GM12865 (cell line): ENCODE measurements at places on chromosomes 2 and 18.

GRCh38 chr2:180539541-180539940 is 440.9 kb upstream of the UBE2E3 start:
- DNase-seq, result no peak

- no peak for DNase-seq
Observed at GRCh38 chr18:11269257-11269656, 119.9 kb upstream of the PIEZO2 start.

DNA sequence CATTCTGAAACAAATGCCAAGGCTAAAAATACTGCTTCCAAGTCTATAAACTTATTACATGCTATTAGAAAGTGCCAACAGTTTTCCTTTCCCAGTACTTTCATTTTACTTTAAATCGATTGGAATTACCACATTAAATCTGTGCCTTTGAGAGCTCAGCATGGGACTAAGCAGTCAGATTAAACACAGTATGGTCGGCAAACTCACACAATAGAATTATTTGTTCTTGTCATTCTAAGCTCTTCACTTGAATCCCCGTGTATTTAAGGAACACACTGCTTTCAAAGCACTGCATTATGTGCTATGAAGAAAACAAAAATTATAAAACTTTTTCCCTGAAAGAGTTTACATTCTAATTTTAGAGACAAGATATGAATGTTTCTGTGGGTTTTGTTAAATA is 444.4 kb upstream of the SLC39A10 start:
- no peak for DNase-seq

DNA sequence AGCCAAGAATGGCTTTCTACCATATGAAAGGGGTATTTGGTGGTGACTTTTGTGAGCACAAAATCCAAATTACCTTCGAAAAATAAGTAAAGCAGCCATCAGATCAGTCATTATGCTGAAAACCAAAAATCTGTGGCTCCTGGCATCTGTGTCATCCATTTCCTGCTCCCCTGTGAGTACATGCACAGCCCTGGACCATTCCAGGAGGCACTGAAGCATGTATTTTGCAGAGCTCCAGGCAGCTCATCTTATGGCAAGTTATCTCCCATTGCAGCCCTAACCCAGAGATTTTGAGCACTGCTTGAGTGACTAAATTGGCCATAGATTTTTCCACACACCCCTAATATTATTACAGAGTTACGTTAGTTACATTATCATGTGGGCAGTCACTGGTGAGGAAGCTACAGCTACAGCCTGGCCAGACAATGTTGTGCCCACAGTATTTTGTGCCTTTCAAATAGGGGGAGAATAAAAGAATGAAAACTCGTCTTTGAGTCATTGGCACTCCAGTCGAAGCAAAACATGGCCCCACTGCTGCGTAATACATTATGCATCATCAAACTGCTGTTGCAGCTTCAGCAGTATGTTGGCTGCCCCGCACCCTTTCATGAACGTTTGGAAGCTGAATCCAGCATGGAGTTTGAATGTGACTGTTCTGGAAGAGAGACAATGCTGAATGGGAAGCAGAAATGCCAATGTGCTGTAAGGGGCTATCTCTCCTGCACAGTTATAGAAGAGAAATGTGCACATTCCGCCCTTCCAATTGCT is 702.2 kb downstream of the RNF144A start:
- DNase-seq, result no peak

DNA sequence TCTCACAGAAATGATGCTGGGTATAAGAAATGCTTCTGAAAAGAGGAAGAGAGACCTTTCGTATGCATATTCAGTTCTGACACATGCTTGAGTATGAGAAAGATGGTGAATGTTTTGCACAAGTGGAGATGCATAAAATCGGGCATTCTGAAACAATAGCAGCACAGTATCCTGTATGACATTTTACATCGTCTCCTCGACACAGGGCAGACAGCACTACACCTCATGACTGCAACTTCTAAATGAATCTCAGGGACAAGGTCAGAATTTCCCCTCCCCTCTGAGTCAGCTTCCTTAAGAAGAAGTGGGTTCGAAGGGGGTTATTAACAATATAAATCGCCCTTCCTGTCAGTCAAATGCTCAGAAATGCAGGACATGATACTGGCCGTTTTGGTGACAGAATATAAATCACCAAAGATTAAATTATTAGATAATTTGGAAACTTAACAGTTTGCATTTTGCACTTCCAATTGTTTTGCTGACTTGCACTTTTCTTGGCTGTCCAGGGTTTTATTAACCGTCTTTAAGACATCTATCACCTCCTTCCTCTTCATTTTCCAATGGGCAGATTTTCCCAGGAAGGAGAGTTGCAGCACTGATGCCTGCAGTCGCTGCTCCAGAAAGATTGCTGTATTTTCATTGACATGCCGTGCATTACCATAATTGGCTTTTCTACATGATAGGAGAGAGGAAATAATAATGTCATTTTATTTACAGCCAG is 57.2 kb downstream of the TSHZ1 start:
- peak; percentile 63 for DNase-seq

- DNase-seq, result no peak
Observed at GRCh38 chr2:178845566-178846457, 38.6 kb upstream of the TTN start.

GRCh38 chr2:175253871-175254270 is 72.4 kb upstream of the ATP5MC3 start:
- DNase-seq, result no peak

- no peak for DNase-seq
Observed at GRCh38 chr18:12638644-12639124, 19.2 kb downstream of the SPIRE1 start.

DNA sequence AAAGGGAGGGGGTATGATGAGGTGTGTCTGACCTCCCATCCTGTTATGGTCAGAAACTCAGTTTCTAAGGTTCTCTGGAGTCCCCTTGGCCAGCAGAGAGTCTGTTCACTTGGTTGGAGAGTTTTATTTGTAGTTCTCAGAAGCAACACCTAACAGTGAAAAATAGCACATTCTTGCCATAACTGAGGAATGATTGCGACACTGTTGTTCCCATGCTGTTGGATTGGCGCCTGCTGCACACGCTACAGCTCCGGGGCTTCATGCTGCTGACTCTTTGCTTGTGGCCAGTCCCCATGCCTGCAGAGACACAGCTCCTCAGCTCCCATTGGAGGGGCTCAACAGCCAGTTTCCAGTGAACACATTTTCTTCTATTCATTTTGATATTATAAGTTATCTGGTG is 42.1 kb downstream of the TPGS2 start:
- no peak for DNase-seq
